ENCODE measurements at places on chromosomes 5 and 9.

- DNase-seq = no peak
Measured at GRCh38 chr9:24552526-24553182, 7.0 kb upstream of the IZUMO3 start.

- DNase-seq = no peak
Measured at GRCh38 chr9:32899181-32899580, 102.2 kb downstream of the APTX start.

DNA sequence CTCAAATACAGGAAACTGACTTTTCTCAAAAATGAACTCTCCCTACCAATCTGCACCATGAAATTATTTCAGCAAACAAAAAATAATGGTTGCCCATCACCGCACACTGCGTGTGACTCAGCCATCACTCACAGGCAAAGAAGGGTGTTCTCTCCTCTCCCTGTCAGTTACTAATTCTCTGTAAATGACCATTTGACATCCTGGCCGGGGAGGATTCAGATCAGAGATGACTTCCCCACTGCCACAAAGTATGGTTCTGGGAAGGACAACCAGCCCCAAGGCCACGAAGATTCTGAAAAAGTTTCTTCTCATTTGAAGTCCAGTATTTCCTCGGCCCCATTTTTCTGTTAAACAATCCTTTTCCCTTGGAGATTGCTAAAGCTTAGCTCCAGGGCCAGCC lies 199.4 kb downstream of the AUH start:
- no peak for DNase-seq

- DNase-seq = no peak
Measured at GRCh38 chr5:141359790-141360426, at the start of gene PCDHGB2. Gene PCDHGB2, plus strand, starts transcription at chr5:141359994. Its CDS starts 142 bp downstream, at chr5:141360136.

GRCh38 chr9:6109986-6110385 lies 94.6 kb upstream of the RANBP6 start:
- no peak for DNase-seq

- DNase-seq = no peak
Measured at GRCh38 chr5:145341842-145342241, 493.3 kb downstream of the PRELID2 start.

DNA sequence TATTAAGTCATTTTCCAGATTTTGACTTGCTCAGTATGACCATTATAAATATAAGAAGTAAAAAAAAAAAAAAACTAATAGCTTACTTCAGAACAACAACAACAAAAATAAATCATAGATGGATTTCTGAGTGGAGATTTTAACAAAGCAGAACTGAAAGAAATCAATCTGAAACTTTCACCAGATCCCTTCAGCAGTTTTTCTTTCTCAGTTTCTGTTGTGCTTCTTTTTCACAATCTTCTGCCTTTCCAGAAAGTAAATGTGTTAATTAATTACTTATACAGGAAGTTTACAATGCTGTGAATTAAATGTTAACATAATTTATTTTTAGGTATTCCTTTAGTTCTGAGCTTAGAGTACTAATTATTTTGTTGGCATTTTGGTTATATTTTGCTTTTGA lies 73.5 kb downstream of the CHSY3 start:
- DNase-seq = no peak

- no peak for DNase-seq
Measured at GRCh38 chr5:37661227-37661920, 178.5 kb downstream of the GDNF start.

- no peak for DNase-seq
Measured at GRCh38 chr9:87556039-87556438, 58.4 kb downstream of the DAPK1 start.

DNA sequence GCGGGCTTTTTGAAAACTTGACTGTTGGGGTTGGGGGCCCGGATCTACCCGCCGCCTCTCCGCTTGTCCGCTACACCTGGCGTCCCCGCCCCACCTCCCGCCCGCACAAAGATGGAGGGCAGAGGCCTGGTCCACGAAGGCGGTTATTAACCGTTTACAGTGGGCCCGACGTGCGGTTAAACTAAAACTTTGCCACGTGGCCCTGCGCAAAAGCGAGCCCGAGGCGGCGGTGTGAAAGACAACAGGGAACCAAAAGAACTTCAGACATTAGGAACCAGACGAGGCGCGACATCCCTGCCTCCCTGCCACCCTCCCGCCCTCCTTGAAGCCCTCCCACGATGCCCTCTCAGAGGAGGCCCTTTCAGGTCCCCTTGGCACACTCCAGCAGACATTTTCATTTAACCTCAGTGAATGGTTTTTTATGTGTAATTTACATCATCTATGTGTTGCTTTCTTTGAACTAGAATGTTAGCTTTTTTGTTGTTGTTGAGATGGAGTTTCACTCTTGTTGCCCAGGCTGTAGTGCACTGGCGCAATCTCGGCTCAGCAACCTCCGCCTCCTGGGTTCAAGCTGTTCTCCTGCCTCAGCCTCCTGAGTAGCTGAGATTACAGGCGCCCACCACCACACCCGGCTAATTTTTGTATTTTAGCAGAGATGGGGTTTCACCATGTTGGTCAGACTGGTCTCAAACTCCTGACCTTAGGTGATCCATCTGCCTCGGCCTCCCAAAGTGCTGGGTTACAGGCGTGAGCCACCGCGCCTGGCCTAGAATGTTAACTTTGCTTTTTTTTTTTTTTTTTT lies 999 bp upstream of the HNRNPA0 start:
- no peak for DNase-seq

GRCh38 chr5:16983972-16984371 lies 47.9 kb upstream of the MYO10 start:
- no peak for DNase-seq

- no peak for DNase-seq
Measured at GRCh38 chr5:150082889-150083288, 3.5 kb downstream of the CSF1R start.

DNA sequence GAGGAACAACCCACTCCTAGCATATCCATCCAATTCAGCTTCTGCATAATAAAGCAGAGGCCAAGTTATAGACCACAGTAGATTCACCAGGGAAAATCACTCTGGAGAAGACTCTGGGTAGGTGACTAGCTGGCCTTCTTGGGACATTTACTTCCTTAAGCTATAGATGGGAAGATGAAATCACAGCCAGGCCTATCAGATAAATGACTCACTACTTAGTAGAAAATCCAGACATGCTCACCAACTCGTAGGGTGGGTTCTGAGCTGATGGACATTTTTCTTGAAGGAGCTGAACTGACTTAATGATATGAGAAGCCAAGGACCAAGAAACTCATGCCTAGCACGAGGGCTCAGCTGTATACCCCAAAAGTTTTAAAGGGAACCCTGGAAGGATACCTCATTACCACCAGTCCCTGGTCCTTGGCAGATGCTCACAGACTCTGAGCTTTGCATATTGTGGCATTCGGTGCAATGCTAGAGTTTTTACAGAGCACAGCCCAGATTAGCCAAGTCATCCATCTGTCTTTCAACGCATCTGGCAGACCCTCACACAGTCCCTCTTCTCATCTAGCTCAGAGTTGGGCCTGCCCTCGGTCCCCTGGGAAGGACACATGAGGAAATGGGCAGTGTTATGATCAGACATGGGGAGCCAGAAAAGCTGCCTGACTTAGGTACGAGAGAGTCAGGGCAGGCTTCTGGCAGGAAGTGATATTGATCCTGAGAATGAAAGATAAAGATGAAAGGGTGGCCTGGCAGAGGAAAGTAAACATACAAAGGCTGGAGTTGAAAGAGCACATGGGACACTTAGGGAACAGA lies 15.0 kb downstream of the ACSL6 start:
- DNase-seq = no peak

- no peak for DNase-seq
Measured at GRCh38 chr9:115333277-115334070, 215.5 kb upstream of the TNC start.

DNA sequence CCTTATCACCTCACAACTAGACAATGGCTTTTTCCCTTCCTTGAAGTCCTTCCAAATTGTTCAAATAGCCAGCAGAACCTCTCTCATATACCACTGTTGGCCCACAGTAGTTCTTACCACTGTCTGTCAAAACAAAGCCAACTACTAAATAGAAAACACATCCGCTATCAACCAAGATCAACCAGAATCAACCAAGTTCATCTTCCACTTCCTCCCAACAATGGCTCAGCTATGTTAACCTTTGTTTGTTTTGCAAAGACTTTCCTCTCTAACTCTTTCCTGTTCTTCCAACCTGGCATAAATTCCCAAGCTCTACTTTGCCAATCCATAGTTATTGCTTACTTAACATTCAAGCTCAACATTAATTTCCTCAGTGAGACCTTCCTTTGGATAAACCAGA lies 15.2 kb downstream of the ELL2 start:
- DNase-seq = no peak

- no peak for DNase-seq
Measured at GRCh38 chr5:67338421-67338820, 141.8 kb upstream of the CD180 start.

DNA sequence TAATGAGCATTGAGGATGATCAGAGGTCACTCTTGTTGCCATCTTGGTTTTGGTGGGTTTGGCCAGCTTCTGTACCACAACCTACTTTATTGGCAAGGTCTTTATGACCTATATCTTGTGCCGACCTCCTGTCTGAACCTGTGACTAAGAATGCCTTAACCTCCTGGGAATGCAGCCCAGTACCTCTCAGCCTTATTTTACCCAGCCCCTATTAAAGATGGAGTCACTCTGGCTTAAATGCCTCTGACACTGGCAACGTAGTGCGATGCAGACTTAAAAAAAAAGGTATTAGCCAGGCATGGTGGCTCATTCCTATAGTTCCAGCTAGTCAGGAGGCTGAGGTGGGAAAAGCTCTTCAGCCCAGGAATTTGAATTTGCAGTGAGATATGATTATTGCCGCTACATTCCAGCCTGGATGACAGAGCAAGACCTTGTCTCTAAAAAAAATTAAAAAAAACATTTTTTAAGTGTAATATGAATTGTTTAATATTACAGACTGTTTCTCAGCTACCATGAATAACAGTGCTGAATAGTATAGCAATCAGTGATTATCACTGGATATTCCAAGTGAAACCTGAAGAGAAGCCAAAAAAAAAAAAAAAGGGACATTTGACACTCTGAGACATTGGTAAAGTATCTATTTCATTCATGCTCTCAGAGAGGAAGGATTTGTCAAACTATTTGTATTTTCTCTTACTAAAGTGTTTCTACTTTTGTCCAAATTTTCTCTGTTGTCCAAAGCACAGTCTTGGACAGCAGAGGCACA lies 18.3 kb upstream of the STOM start:
- DNase-seq = no peak

DNA sequence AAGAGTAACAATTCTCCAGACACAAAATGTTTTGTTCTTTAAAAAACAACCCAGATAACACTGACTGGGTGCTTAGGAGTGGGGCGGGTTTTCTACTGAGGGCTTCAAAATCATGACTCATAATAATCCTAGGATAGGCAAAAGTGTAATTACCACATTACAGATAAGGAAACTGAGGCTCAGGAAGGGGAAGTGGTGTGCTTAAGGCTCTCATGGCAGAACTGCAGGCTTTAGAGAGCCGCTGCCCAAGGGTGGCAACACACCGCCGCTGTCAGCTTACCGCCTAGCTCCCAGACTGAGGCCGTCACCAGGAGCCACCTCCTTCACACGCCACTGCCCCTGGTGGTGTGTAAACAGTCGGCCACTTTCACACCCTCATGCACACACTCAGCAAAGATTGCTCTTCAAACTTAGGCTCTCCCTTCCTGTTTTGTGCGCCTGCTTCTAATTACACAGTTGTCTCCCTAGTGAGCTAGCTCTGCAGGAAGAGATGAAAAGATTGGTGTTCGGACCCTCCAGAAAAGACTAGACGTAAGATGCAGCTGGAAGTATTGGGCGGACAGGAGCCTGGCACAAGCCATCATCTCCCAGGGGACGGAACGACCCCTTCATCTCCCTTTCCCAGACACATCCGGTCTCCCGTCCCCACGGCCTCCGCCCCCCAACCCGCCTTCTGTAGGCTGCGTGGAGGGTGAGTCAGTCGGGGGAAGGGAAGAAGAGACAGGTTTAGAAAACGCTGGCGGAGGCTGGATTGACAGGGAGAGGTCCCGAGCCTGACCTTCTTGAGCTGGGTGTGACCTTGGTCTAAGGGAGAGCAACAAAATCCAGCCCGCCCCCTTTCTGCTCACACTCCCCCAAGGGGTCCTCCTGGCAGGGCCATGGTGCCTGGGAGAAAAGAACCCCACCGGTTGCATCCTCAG lies 162.7 kb downstream of the SYK start:
- no peak for DNase-seq

- no peak for DNase-seq
Measured at GRCh38 chr5:150440948-150441812, 8.4 kb downstream of the RPS14 start.

GRCh38 chr5:32325062-32325461 lies 12.3 kb upstream of the MTMR12 start:
- no peak for DNase-seq

DNA sequence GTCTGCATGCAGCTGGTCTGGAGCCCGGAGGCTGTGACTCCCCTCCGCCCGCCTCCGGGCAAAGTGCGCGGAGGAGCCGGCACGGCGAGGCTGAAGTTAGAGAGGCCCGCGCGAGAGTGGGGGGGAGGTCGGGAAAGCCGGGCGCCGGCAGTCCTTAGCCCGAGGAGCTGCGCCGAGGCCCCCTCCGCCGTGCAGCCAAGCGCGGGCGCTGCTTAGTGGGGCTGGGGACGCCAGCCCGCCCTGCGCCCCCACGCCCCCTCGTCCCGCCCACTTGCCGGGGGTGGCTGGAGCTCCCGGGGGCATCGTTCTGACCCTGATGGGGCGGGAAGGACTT lies 403 bp downstream of the NINJ1 start:
- DNase-seq = no peak

DNA sequence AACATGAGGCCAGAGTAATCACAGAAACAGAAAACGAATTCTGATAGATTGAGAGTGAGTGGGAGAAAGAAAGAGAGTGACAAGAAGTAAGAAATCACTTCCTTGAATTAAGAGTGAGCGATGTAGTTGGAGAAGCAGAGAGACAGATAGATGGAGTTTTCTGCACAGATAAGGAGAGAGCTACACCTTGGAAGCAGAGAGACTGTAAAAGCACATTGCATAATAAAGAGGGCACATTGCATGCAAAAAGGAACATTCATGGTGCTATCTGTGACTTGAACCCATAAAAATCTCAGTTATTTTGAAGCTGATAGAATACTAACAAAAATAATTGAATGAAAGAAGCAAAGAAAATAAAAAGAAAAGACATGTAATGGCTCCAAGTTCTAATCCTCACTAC lies 943.8 kb downstream of the NR2F1-AS1 start:
- DNase-seq = no peak

GRCh38 chr9:83240671-83241070 lies 177.7 kb upstream of the RASEF start:
- DNase-seq = no peak

- no peak for DNase-seq
Measured at GRCh38 chr5:111929867-111930266, 172.9 kb upstream of the NREP start.

- DNase-seq = no peak
Measured at GRCh38 chr5:1014346-1014745, 5.7 kb downstream of the NKD2 start.

DNA sequence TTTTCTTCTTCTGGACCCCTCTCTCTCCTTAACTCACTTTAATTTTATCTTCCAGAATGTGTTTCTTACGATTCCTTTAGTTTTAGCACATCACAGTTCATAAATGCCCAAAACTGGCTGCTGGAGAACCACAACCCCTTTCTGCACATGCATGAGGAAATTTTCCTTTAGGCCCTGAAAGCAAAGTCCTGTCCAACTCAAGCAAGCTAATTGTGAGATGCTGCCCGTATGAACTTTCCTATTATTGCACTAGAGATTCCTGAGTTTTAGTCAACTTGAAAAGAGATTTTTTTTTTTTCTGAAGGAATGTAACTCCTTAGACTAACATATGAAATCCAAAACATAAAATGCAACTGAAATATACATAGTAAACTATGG lies 52.1 kb upstream of the DAB2 start:
- DNase-seq = no peak

Measured in NCI-H1048 (cell line).